ENCODE measurements at places on chromosomes 7 and 10.

GRCh38 chr10:110613341-110613995 lies 30.7 kb upstream of the RBM20 start:
- DNase-seq, result no peak

GRCh38 chr10:71209731-71210541 lies 2.4 kb upstream of the UNC5B start:
- DNase-seq, result no peak

- DNase-seq, result no peak
Measured at GRCh38 chr7:128115336-128115820, 84.1 kb upstream of the LRRC4 start.

DNA sequence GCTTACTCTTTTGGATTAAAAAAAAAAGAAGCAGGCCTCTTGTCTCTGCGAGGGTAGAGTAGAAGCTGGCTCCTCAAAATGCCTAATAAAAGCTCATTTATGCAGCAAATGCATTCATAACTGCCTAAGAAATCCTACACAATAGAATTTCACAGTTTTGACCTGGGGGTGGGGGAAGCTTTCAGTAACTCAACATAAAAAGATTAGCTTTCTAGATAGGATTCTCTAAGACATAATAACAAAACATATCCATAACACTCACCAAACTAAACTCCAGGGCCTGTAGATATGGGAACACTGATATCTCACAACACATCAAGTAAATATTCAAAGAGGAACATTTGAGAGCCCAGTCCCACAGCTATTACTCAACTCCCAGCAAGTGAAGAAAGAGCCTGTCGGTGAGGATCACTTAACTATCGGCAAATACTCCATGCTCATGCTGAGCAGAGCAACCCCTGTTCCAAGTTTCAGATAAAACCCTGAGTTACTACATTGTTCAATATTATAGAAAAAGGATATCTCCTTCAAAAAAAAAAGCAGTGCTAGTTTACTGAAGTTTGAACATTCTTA lies 88.1 kb downstream of the COBL start:
- DNase-seq, result no peak

- no peak for DNase-seq
Measured at GRCh38 chr7:133821171-133821570, 306.0 kb upstream of the LRGUK start.

DNA sequence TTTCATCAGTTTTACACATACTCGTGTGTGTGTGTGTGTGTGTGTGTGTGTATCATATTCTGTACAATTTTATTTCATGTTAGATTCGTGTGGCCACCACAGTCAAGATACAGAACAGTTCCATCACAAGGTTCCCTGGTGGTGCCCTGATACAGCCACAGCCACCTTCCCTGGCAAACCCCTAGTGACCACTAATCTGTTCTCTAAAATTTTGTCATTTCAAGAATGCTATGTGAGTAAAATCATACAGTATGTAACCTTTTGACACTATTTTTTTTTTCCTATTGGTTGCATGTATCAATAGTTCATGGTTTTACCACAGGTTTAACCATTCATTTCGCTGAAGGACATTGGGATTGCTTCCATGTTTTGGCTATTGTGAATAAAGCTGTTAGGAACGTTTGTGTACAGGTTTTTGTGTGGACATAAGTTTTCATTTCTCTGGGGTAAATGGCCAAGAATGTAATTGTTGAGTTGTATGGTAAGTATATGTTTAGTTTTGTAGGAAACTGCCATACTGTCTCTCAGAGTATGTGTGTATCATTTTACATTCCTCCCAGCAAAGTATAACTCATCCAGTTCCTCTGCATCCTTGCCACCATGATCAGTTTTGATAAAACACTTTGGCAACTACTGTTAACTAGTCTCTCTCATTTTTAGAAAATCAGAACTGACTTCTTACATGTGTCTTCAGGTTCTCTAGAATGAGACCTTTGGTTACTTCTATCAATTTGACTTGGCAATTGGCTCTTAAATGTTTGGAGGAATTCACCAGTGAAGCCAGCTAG lies 20.6 kb downstream of the KLHDC10 start:
- no peak for DNase-seq

DNA sequence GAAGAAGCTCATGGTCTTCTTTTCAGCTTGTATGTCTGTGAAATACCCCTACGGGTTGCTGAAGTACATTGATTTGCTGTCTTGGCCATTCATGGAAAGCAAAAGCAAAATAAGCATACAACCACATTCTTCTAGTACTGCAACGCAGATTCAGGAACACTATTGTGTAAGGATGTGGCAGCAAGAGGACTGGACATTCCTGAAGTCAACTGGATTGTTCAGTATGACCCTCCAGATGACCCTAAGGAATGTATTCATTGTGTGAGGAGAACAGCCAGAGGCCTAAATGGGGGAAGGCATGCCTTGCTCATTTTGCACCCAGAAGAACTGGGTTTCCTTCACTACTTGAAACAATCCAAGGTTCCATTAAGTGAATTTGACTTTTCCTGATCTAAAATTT lies 133.4 kb upstream of the ANKRD1 start:
- no peak for DNase-seq

DNA sequence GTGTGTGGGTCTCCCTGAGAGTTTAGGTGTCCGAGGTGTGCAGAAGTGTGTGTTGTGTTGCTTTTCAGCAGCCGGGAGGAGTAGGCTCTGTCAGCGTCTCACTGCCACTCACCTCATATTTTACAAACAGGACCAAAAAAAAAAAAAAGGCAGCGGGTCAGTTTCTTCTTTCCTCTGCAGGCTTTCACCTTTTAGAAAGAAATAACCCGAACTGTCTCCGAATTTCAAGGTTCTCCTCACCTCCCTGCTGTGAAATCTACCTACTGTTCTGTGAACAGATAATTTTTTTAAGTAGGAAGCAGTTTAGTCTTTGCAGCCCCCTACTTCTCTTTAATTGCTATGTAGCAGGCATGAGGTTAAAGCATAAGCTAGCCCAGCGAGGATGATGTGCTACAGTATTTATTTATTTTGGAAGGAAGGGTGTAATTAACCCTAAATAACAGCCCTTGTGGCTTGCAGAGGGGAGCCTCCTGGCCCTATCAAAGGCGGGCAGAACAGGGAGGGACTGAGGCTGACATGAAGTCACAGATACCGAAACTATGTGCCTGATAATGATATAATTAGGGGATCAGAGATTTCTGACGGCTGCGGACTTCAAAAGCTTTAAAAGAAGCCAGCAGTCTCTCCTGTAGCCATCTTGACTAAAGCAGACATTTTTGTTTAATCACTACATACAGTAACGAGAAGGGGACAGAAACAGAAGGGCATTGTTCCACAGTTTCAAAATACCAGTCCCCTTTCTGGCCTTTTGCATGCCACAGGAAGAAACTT lies 1.6 kb downstream of the BAMBI start:
- DNase-seq, result no peak

GRCh38 chr7:71846160-71846559 lies 566.0 kb downstream of the CALN1 start:
- DNase-seq, result no peak

DNA sequence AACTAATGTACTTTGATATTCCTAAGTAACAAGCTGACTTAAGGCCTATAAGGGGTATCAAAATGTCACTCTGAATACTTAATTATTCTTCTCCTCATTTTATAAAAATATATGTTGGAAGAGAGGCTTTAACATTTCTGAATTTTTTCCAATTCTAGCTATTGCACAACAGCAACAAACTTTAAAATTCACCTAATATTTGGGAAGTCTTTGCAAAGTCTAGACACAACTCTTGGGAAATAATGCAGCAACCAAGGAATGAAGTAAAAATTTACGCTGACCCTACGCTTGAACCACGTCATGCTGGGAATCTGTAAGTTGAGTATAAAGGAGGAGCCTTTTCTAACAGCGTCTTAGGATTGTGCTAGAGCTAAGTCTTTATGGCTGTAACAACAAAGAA lies 243.9 kb upstream of the IMMP2L start:
- DNase-seq, result no peak

DNA sequence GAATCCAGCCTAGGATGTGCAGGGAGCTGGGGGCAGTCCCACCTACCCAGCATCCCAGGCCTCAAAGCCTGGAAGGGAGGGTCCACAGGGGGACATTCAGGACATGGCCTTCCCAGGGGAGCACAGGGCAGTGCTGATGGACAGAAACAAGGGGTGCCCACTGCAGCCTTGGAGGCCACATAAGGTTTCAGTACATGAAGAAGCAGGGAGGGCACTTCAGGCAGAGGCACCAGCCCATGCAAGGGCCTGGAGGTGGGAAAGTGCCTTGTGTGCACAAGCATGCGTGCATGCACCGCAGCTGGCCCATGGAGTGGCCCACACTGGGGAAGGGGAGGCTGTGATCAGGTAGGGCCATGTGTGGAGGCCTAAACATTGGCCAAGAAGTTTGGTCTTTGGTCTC lies 9.1 kb downstream of the C10orf105 start:
- DNase-seq, result no peak

DNA sequence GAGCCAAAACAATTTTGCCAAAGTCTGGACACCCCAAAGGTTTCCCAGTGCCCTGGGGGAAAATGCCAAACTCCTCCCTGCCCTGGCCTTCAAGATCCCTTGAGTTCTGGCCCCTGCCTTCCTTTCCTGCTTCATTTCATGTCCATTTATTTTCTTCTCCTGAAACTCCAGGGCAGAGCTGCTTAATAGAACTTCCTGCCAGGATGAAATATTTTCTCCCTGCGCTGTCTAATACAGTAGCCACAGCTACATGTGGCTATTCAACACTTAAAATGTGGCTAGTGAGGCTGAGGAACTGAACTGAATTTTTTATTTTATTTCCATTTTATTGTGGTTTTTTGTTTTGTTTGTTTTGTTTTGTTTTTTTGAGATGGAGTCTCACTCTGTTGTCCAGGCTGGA lies 49.6 kb downstream of the COL13A1 start:
- no peak for DNase-seq

- no peak for DNase-seq
Measured at GRCh38 chr10:43960477-43960876, 311.8 kb upstream of the ZNF32 start.

DNA sequence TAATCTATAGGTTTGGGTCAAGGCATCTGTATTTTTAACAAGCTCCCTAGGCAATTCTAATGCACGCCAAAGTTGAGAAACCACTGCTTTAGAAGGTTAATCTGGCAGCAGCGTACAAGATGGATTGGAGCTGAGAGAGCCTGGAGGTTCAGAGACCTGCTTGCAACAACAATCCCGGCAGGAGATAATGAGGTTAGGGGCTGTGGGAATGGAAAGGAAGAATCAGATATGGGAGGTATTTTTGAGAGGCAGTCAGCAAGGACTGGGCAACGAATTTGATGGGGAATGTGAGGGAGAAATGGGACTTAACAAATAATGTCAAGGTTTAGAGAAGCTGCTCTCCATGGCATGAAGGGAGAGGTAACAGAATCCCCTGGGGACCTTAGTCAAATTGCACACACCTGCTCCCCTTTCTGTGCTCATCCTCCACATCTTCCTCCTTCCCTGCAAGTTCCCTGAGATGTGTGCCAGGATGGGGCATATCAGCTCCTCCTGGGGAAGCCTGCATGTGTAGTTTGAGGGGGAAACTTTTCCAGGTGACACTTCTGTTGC lies 731.0 kb upstream of the GALNT17 start:
- no peak for DNase-seq

DNA sequence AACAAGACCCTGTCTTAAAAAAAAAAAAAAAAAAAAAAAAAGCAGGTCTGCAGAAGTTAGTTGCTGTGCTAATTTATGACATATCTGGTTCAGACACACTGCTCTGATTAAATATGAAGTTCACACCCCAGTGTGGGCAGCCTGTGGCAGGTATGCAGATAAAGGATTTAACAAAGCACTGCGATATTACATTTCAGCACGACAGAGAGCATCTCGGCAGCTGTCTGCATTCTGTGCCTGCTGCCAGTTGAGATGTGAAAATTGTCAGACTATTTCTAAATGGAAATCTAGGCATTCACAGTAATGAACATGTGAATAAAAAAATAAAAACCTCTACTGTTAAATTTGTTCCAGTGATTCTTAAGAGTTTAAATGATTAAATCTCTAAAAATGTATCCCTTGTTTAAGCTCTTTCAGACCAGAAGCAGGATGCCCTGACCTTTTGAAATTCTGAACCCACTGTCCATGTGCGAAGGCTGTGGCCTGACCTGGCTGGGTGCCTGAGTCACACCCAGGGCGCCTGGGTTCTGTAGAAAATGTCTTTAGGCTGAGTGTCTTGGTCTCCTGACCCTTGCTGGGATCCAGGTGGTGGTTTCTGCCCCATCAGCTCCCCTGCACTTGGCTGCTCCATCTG lies 272.9 kb downstream of the WDR37 start:
- DNase-seq, result no peak

GRCh38 chr7:42096268-42096667 lies 140.7 kb downstream of the GLI3 start:
- DNase-seq, result no peak

- peak; percentile 18 for DNase-seq
Measured at GRCh38 chr7:151408839-151409666, 785 bp downstream of the WDR86 start.

GRCh38 chr7:40760293-40760964 lies 625.6 kb downstream of the SUGCT start:
- no peak for DNase-seq

DNA sequence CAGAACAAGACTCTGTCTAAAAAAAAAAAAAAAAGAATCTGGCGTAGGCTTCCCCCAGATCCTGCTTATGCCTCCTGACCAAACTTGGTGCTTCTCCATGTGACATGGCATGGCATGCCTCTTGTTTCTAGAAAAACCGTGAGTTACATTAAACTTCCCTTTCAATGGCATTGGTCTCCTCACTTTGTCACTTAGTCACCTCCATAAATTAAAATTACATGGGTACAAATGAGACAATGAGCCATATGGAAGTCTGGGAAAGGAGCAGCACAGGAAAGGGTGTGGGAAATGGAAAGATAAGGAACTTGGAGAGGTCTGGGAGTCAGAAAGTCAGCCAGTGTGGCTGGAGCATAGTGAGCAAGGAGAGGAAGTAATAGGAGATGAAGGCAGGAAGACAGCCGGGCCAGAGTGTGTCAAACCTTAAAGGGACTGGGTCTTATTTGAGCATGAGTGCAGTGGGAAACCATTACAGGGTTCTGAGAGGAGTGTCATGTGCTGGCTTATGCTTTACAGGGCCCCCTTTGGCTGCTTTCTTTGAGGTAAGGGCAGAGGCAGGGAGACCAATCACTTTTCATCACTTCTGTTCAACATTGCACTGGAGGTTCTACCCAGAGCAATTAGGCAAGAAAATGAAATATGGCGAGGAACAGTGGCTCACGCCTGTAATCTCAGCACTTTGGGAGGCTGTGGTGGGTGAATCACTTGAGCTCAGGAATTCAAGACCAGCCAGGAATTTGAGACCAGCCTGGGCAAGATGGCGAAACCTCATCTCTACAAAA lies 21.3 kb upstream of the ZMIZ2 start:
- no peak for DNase-seq
